ENCODE measurements at places on chromosomes 1 and 21.
A peak's percentile ranks its signal among the peaks of the same experiment; 100 is the strongest.

GRCh38 chr1:78359666-78360065 is 131.1 kb upstream of the PTGFR start:
- DNase-seq = no peak

DNA sequence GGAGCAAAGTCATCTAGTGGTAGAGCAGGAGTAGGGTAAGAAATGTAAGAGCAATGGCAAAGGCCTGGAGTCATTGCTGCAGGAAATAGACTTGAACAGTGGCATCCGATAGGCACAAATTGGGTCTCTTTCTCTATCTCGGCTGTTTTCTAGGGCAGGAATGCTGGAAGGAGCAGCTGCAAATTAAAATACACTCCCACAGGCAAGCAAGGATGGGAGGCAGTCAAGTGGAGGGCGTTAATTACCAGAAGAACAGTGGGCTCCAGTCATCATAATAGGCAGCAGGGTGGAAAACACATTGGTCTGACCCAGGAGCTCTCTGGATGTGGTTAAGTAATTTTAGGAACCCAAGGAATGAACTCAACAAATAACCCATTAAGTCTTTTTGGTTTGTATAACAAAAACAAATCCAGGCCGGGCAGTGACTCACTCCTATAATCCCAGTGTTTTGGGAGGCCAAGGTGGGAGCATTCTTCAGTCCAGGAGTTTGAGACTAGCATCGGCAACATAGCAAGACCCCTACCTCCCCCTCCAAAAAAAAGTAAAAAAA is 7.8 kb upstream of the TDRD5 start:
- no peak for DNase-seq

DNA sequence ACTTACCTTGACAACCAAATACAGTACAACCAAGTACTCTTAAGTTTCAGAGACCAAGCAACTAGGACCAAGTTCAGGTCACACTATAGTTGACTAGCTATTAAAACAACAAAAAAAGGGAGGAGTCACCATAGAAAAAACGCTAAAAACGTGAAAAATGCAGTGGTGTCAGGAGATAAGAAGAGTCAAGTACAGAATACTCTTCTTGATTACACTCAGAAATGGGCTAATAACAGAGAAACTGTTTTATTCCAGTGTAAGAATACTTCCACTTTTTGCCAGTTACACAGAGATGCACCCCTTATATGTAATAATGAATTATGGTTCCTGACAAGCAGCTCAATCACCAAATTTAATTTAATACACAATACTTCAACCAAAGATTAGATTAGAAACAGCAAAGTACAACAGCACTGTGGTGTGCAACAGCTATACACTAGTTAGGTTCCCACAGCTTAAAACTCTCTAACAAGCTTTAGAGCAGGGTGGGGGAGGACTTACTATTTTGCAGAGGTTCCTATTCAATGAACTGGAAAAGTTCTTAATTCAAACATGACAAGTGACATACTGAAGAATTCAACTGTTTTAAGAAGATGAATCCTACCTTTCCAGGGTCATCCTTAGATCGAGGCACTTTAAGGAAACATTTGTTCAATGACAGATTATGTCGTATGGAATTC is 70.4 kb downstream of the FOXJ3 start:
- DNase-seq = no peak

- DNase-seq = no peak
Measured at GRCh38 chr1:44267438-44267837, 54.2 kb downstream of the DMAP1 start.

- DNase-seq = no peak
Measured at GRCh38 chr1:187619175-187619574, 790.4 kb downstream of the PLA2G4A start.

GRCh38 chr1:41648844-41649243 is 164.4 kb upstream of the EDN2 start:
- DNase-seq = peak; percentile 32

DNA sequence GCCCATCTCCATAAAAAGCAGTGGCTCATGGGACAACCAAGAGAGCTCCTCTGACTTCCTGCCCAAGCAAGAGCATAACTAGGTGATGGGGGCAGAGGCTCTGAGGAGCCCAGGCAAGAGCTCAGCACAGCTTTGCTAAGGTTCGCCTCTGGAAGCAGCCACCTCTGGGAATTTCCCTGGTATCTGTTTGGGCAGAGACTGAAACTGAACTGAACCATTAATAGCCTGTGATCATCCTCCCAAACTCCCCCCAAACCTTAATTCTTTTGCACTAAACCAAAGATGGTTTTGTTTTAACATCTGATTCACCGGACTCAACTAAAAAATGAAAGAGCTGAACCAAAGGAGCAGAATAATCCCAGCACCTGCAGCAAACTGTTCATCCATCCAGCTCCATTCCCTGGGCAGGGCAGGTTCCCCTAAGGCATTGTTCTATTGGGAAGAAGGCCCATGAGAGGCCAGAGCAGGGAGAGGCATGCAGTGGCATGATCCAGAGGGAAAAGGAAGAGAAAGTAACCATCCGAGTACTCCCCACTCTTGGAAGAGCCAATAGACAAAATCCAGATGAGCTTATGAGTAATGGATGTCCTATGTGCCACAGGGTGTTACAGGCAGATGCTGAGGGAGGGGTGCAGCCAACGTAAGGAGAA is 77.8 kb upstream of the KAZN start:
- peak; percentile 3 for DNase-seq

GRCh38 chr1:235759336-235759735 is 107.4 kb downstream of the LYST start:
- DNase-seq = no peak

DNA sequence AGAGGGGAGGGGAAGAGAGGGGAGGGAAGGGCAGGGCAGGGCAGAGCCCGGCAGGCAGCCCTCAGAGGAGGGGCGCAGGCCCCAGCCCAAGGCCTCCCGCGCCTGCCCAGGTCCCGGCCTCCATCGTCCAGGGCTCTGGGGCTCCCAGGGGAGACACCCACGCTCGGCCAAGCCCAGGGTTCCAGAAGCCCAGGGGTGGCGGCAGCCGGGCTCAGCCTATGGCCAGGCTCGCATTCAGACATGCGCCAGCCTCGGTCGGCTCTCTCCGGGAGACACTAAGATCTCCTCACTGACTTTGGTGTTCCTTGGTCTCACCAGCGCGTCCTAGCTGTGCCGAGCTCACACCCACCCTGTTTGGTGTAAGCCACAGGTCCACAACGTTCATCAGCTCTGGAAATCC is 7.1 kb upstream of the ANKRD65 start:
- no peak for DNase-seq

DNA sequence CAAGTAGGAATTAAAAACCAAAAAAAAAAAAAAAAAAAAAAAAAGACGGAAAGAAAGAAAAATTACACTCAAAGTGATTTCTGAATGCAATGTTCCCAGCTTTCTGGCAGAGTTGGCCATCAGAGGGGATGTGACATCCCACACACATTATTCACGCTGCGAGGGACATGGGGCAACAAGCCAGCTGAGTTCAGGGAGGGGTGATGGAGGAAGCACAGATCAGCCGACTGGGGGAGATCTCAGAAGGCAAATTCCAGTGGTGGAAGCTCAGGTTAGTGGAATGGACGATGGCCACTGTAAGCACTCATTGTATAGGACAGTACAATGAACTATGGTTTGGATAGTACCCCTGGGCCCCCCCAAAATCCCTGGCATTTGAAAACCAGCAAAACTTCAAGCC is 311.9 kb downstream of the PCP4 start:
- DNase-seq = no peak

DNA sequence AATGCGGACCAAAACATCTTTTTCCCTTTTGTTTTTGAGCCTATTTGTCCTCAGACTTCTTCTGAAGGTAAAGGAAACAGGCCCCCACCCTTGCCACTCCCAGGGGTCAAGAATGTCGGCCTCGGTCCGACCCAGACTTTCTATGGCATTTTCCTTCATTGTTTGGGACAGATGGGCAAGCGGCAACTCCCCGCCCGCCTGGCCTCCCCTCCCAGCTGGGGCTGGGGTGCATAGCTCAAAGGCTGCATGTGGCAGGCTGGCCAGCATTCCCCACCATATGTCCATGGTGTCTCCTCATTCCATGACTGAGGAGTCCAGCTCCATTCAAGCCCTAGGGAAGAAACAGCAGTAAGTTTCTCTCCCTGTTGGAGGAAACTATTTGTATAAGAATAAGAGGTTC is 29.4 kb upstream of the TSPEAR start:
- DNase-seq = no peak

- peak; percentile 64 for DNase-seq
Measured at GRCh38 chr1:155974208-155975115, 3.9 kb downstream of the ARHGEF2 start.

GRCh38 chr1:22077728-22078127 is 25.2 kb downstream of the CDC42 start:
- DNase-seq = no peak

DNA sequence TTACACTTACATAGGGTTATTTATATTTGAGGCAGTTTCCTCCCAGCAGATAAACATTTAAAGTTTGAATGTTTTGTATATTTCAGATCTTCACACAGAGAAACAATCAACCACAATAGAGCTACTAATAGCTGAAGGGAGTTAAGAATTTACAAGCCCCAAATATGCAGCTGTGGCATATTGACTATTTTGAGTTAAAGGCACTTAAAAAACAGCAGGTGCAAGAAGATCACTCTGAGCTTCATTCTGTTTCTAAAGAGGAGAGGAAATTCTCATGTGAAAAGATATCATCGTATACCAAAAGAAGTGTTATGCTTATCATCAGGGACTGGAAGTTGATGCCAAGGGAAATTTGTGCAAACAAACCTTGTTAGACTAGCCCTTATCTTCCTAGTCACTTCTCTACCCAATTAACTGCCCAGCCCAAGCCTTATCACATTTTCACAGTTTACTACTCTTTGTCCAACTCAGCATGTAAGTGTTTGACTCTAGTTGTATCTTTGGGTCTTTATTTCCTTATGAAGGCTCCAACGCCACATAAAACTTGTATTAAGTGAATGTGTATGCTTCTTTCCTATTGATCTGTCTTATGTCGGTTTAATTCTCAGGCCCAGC is 66.3 kb upstream of the COG2 start:
- no peak for DNase-seq

DNA sequence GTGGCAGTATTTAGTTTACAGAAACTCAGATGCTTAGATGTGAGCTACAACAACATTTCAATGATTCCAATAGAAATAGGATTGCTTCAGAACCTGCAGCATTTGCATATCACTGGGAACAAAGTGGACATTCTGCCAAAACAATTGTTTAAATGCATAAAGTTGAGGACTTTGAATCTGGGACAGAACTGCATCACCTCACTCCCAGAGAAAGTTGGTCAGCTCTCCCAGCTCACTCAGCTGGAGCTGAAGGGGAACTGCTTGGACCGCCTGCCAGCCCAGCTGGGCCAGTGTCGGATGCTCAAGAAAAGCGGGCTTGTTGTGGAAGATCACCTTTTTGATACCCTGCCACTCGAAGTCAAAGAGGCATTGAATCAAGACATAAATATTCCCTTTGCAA is 59.7 kb upstream of the ZNF326 start:
- DNase-seq = no peak

- no peak for DNase-seq
Measured at GRCh38 chr1:118912574-118912973, 75.6 kb downstream of the TBX15 start.

- DNase-seq = no peak
Measured at GRCh38 chr1:226733304-226733703, 5.8 kb downstream of the ITPKB start.

DNA sequence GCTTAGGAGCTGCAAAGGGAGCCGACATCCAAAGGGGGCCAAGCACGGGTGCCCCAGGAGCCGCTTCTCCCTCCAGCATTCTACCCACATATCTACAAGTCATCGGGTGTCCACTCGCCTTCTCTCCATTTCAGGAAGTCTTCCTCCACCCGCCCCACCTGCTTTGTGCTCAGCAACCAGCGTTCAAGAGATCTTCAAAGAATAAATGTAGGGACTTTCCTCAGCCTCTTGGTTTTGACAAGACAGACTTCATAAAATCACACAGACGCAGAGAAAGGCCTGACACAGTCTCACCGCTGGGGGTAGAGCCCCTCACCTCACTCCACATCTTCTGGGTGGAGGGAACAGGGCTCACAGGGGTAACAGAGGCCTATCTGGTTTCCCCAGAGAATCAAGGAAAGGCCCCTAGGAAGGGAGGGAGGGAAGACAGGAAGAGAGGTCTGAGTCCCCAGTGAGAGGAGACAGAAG is 49.5 kb downstream of the SSBP3 start:
- DNase-seq = no peak

- no peak for DNase-seq
Measured at GRCh38 chr1:9044236-9044635, 18.0 kb upstream of the SLC2A7 start.

DNA sequence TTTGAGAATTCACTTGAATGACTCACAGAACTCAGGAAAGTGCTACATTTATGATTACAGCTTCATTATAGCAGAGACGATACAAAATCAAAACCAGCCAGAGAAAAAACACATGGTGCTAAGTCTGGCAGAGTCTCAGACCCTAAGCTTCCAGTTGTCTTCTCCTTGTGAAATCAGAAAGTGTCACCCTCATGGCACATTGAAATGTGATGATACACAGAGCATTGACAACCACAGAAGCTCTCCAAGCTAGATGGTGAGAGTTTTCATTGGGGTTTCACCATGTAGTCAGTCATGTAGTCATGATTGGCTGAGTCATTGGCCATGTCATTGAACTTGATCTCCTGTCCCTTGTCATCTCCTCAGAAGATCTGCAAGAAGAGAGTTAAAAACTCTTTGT is 526.6 kb downstream of the MRPL39 start:
- no peak for DNase-seq

- DNase-seq = no peak
Measured at GRCh38 chr1:94408104-94408830, 9.9 kb upstream of the ABCD3 start.

- DNase-seq = no peak
Measured at GRCh38 chr21:35179990-35180540, 131.0 kb upstream of the RUNX1 start.

GRCh38 chr1:98221923-98222322 is 301.1 kb upstream of the DPYD start:
- no peak for DNase-seq

DNA sequence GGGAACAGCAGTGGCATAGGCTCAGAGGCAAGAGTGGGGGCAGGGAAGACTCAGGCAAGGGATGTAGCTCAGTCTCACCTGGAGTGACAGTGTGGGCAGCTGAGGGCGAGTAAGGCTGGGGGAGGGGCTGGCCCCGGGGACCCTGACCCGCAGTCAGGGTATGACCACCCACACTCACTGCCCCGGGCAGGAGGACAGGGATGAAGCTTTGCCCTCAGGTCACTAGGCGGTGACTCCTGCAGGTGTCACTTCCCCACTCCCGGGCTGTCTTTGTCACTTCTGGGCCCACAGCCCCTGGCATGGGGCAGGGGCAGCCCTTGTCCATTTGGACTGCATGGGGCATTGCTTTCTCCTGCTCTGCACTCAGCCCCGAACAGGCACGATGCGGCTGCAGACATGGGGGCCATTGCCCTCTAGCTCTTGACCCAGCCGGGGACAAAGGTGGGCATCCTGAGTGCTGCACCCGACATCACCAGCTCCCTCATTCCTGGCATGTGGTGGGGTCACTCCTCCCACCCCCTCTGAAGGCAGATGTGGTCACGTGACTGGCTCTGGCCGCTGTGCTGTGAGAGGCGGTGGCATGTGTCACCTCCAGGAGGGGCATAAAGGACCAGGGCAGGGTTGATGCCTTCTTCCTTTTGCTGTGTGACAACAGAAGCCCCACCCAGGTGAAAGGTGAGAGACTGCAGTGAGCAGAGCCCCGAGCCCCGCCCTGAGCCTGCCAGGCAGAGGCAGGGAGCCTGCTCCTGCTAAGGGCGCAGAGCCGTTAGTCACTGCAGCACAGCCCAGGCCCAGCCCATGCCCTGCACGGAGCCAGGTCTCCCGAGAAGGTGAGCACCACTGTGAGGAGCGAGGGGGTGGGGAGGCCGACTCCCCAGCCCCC is 66.0 kb downstream of the MATN1 start:
- no peak for DNase-seq

- no peak for DNase-seq
Measured at GRCh38 chr1:219427403-219427802, 185.5 kb downstream of the ZC3H11B start.
